ENCODE measurements at places on chromosomes 7 and 10.
A peak's percentile ranks its signal among the peaks of the same experiment; 100 is the strongest.

- peaks cover under 1% of the 10 kb centered on the region for H3K4me1 ChIP-seq
- H3K36me3 ChIP-seq: peaks cover 24% of the 10 kb centered on the region
- DNase-seq: no peak
- H3K27ac ChIP-seq: no peak overlapping the region
These were observed 29.8 kb downstream of the PDLIM1 start for GRCh38 chr10:95260909-95261552.

- H3K27ac ChIP-seq: no peak overlapping the region
- H3K4me1 ChIP-seq: no peaks in the 10 kb centered on the region
- no peak overlapping the region for H3K4me3 ChIP-seq
- no peak for DNase-seq
- no peaks in the 10 kb centered on the region for H3K27me3 ChIP-seq
- no peaks in the 10 kb centered on the region for H3K36me3 ChIP-seq
These were observed 437.2 kb upstream of the MKI67 start for GRCh38 chr10:128563387-128563786.

GRCh38 chr7:6227294-6227846 lies 45.1 kb downstream of the CYTH3 start:
- no peak overlapping the region for H3K4me3 ChIP-seq
- no peak overlapping the region for H3K27ac ChIP-seq
- no peaks in the 10 kb centered on the region for H3K27me3 ChIP-seq
- no peak for DNase-seq
- H3K36me3 ChIP-seq: no peaks in the 10 kb centered on the region

- no peak overlapping the region for H3K4me3 ChIP-seq
- no peak for DNase-seq
- no peaks in the 10 kb centered on the region for H3K27me3 ChIP-seq
- H3K27ac ChIP-seq: no peak overlapping the region
- no peaks in the 10 kb centered on the region for H3K36me3 ChIP-seq
These were observed 15.8 kb downstream of the OSBPL3 start for GRCh38 chr7:24964191-24964590.

DNA sequence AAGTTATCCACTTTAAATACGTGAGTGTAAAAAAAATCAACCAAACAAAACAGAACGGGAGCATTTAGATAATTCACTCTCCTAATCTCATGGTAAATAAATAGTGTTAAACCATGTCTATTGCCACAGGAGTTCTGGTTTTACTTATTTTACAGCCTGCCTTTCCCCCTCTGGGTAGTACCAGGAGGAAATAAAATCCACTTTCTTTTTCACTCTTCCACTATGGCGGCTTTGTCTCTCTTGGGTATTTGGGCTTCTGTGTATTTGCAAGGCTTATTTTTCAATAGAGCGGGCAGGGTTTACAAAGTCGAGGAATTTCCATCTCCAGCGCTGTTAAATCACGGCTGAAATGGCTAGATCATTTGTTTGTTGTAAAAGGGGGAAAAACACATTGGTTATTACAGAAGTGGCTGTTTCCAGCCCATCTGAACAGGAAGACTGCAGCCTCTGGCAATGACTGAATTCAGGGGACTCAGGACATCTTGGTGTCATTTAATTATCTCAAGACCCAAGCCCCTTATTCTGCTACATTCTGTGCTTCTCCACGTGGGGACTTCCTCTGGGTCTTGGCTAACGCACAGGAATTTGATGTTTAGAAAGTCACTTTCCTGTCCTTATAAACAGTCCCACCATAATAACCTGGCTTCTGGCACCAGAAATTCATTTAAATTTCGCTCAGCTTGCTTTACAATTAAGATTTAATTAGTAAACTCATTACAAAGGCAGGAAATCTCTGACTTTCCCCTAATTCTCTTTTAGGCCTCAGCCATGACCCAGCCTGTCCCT lies 323.9 kb downstream of the GATA3 start:
- no peaks in the 10 kb centered on the region for H3K27me3 ChIP-seq
- H3K4me3 ChIP-seq: no peak overlapping the region
- no peaks in the 10 kb centered on the region for H3K36me3 ChIP-seq
- H3K4me1 ChIP-seq: no peaks in the 10 kb centered on the region

DNA sequence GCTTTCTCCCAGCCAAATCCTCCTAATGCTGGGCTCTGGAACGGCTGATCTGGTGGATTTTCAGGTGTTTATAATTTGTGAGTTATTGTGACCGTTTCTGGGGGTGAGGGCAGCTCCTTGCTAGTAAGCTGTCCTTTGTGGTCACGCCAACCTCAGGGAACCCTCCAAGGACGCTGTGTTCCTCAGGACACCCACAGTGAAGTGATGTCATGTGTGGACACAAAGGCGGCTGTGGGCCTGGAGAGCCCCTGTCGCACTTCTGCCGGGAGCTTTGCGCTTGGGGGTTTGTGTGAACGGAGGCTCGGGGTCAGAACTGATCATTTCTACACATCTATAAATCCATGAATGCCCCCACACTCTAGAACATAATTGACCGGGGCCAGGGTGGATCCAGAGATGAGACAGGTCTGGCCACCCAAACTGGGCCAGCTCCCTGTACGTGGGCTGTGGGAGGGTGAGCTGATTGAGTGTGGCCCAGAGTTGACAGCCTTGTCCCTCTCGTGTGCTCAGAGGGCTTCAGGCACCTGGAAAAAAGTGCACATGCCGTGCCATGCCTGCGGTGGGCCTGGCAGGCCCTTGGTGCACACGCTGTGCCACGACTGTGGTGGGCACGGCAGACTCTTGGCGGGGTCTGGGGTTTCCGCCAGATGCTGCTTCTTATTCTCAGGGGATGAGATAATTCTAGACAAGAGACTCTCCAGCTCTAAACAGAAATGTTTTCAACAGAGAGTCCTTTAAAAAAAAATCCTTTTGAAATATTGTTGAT lies 130.2 kb downstream of the VIPR2 start:
- H3K27me3 ChIP-seq: no peaks in the 10 kb centered on the region
- DNase-seq: peak; percentile 17
- peaks cover 5% of the 10 kb centered on the region for H3K4me1 ChIP-seq
- no peak overlapping the region for H3K4me3 ChIP-seq
- no peaks in the 10 kb centered on the region for H3K36me3 ChIP-seq

- H3K27ac ChIP-seq: no peak overlapping the region
- peak; percentile 57 for DNase-seq
These were observed 19.0 kb upstream of the ABI1 start for GRCh38 chr10:26879744-26880143.

Data from pancreas (tissue), 10 donors.